ENCODE measurements at places on chromosomes 7 and 10.

GRCh38 chr7:28815928-28816373 is 142.2 kb downstream of the TRIL start:
- peak; percentile 2 for DNase-seq

DNA sequence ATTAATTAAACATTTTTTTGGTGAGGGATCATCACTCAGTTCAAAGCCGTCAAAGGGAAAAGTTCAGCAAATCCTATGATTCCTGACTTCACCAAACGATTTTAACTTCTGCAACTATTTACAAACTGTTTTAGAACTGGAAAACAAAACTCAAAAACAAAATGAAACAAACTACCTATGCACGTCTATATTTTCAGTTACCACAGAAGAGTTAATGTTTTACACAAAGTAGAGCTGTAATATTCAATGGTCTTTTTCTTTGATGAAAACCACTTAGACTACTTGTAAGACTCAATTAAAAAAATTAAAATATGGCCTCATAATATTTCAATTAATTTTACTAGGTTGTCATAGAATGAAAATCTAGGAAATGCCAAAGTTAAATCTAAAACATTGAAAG is 131.5 kb downstream of the ATE1 start:
- no peak for DNase-seq

- no peak for DNase-seq
These were observed 730.8 kb downstream of the PHTF2 start for GRCh38 chr7:78529392-78529791.

- no peak for DNase-seq
These were observed 235.8 kb downstream of the PAXIP1 start for GRCh38 chr7:154767142-154767541.

DNA sequence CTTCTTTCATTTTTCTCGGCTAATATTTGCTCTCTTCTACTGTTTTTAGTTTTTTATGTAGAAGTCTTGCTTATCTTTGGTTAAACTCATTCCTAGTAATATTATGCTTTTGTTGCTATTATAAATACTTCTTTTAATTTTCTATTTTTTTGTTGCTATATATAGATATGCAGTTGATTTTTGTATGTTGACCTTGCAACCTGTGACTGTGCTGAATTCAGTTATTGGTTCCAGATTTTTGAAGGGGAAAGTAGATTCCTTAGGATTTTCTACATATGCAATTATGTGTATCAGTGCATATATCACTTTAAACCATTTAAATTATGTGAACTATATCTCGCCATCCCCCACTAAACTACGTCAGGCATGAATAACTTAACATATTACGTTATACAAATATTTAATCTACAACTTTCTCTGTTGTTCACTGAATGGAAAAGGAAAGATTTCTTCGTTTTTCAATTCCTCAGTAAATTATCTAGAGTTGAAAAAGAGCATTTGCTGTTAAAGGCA is 71.5 kb downstream of the IDE start:
- no peak for DNase-seq

DNA sequence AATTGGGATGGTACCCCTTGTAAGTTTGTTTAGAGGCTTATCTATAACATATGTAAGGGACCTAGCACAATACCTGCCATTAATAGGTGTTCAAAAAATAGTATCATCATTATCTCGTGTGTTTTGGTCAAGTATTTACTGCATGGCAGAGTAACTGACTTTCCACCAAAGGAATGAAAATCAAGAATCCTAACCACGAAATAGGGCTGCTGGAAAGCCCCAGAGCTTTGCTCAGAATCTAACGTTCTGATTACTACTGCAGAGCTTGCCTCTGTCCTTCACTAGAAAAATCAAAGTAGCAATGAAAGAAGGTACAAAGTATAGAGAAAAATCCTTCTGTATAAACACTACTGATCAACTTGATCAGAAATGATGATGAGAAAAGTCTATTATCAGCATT is 34.9 kb downstream of the DCLRE1C start:
- DNase-seq, result no peak

- no peak for DNase-seq
These were observed 126.1 kb upstream of the EFCAB10 start for GRCh38 chr7:105707381-105707780.

DNA sequence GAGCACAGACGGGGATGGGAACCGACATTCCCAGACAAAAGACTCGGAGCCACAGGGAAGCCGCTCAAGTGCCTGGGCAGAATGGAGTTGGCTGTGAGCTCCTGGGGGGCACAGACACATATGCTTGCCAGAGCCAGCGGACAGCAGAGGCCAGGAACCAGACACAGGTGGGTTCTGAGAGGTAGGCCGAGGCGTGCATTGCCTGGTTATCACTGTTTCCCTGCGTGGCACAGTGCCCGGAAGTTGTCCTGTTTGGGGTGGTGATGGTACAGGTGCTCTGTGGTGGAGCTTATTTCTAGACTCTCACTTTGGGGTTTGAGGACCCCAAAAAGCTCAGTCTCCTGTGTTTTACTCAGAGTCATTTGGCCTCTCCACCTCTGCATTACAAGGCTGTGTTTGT is 2.5 kb downstream of the PALD1 start:
- no peak for DNase-seq

GRCh38 chr10:43091846-43092245 is 15.0 kb downstream of the RET start:
- no peak for DNase-seq

GRCh38 chr10:20085115-20085514 is 268.9 kb downstream of the PLXDC2 start:
- no peak for DNase-seq

DNA sequence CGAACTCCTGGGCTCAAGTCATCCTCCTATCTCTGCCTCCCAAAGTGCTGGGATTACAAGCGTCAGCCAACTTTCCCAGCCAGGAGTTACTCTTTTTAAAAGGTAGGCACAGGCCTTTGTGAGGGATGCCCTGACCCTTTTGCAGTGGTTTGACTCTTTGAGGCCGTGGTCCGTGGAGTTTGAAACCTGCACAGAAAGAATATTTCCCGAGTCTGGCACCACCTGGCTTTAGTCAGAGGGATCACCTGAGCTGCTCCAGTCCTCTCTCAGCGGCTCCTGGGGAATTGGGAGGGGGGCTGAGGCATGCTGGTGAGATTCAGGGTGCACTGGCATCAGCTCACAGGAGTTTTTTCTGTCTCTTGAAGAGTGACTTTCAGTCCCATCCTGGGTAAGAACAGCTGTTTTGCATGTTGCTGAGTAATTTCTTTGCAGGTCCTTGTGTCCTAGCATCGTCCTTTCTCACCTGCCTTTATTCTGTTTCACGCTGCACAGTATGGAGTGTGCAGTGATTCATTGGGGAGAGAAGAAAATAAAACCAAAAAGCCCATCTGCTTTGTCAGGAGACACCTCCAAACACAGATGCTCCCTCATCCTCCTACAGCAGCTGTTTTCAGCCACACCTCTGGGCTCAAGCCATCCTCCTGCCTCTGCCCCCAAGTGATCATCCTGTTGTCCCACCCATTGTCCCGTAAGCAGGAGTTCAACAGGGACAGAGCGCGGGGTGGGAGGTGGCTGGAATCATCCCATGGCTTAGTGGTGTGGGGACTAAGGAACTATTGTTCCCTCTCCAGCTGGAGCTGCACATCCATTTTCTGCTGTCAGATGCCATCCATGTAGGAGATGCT is 284.7 kb downstream of the CAMK1D start:
- no peak for DNase-seq

DNA sequence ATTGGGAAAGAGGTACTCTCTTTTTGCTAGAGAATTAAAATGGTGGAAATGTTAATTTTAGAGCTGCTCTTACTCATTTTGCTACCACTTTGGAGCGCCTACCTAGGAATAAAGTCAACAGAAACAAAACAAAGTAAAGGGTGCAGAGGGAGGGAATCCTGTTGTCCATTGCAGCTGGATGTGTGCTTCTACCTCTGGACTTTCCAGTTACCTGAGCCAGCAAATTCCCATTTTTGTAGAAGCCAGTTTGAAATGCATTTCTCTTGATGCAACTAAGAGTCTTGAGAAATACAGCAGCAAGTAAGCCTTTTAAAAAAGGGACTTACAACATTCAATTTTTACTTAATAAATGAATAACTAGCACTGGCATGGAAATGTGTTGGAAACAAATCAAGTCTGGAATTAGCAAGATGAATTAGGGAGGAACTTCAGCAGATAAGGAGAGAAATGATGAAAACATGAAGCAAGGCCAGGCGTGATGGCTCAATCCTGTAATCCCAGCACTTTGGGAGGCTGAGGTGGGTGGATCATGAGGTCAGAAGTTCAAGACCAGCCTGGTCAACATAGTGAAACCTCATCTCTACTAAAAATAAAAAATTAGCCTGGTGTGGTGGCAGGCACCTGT is 113.5 kb upstream of the CTTNBP2 start:
- no peak for DNase-seq

DNA sequence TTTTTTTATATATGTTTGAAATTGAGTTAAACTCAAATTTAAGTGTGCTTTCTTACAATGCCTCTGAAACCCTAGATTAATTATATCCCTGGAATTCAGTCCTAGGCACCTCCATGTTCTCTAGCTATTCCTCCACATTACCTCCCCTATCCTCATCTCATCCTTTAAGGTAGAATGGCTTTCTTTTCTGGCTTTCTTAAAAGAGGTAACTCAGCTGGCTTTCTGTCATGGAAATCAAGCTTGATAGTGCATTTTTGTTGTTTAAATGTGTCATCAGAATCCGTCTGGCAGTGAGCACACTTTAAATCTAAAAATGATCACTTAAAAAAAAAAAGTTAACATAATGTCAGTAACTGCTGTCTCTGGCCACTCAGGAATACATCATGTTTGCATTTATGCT is 42.2 kb downstream of the AHR start:
- no peak for DNase-seq

GRCh38 chr7:67311901-67312300 is 315.3 kb downstream of the TYW1 start:
- DNase-seq, result no peak

DNA sequence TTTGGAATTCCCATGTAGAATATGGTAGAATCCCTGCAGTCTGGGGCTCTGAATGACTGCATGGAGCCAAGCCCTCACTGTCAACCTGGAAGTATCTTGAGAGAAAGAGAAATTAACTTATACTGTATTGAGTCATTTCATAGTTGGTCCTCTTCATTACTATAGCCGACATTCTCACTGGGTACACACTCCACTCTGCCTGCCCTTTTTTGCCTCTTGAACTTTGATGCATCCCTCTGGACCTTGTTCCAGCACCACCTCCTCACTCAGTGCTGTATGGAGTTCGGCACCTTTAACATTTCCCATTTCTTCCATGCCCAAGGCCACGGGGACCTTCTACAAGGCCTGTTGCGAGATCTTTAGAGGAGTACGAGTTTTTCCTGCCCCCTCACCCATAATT is 4.6 kb upstream of the ARHGAP22 start:
- DNase-seq, result no peak

GRCh38 chr7:101205901-101206664 is 5.2 kb upstream of the MOGAT3 start:
- DNase-seq, result no peak

DNA sequence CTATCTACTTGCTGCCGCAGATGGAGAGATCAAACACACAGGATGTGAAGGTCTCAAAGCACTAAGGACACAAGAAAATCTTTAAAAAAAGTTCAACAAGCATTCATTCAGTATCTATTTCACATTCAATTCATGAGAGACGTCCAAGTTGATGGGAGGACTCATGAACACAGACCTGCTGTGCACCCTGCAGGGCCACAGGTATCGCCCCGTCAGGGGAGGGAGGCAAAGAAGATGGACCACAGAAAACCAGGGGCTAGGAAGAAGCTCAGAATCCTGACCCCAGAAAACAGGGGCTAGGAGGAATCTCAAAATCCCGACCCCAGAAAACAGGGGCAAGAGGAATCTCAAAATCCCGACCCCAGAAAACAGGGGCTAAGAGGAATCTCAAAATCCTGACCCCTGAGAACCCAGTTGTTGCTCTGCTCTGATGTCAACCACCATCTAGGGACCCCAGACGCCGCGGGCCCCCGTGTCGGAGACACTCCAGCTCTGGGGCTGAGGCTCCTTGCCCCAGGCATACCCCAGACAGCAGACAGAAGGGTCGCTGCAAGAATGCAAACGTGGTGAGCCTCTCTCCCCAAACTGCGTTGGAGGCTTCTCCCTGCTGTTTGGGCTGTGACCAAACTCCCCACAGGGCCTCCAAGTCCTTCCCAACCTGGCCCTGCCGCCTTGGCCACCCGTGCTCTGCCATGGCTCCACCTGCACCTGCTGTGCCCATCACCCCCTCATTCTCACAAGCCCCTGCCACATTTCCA is 197.6 kb downstream of the DIP2C start:
- DNase-seq, result no peak

DNA sequence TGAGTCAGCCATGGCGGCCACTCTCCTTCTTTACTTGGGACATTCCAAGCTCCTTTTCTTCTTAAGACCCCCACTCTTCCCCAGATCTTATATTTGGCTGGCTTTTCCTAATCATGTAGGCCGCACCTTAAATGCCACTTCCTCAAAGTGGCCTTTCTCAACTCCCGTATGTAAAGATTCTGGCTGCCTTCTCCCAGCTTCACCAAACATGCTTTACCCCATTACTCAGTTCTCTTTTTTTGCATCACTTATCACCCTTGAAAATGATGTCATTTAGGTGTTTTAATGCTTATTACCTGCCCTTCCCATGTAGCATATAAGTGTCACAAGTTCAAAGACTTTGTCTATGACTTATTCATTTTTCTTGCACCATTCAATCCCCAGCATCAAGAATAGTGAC is 810.1 kb upstream of the CELF2 start:
- DNase-seq, result no peak

DNA sequence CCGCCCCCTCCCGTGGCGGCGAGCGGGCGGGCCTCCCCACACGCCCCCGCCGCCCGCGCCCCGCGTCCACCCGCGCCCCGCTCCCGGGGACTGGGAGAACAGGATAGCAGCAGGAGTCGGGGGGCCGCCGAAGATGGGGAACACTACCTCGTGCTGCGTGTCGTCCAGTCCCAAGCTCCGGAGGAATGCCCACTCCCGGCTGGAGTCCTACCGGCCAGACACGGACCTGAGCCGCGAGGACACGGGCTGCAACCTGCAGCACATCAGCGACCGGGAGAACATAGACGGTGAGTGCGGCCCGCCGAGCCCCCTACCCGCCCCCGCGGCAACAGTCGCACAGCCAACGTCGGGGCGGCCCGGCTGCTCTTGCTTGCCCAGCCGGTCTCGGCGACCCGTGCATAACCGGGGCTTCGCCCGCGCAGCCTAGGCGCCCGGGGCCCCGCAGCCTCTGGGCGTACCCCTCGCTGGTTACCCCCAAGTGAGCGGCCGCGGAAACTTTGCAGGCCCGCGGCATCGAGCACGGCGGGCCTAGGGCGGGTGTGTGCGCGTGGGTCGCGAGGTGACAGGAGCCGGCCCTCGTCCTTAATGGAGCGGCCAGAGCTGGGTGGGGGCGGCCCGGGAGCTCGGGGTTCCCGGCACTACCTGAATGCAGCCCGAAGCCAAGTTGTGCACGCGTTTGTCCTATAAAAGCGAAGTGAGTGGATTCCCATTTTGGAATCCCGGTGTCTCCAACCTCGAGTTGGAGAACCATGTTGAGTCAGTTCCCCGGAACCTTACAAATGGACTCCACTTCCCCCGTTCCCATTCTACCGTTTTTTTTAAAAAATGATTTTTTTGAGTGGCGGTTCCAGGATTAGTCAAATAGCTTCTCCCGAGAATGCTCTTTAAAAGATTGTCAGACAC is 863 bp downstream of the CCNY start:
- DNase-seq, result no peak

Data from CD4-positive, alpha-beta T cell treated with Interferon alpha-2 for 1 hour (primary cell).